ENCODE measurements at places on chromosomes 2 and 18.

DNA sequence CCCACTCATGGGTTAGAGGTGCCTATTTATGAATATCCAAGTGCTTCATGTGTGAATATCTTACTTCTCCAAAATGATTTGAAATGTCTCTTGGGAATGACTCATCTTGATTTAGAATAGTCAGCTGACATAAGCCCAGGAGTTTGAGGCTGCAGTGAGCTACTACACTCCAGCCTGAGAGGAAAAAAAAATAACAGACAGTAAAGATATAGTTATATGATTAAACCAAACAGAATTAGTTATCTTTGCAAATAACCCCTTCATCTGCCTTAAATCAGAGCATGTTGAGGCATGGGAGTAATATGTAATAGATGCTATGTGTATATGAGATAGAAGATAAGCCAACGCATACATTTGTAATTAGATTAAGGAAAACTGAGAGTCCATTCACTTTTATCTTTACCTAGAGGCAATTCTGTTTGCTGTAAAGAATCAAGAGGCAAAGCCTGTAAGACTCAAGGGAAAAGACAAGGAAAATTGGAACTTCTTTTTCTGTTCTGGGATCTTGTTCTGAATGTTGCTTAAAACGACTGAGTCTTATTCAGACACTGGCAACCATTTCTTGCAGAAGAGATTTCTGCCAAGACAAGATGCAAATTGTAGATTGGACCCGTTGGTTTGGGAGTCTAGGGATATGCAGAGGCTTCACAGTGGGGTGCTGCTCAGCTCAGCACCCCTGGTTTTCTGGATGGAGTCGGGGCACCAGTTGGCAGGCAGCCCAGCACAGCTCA, 104.4 kb downstream of the LIPG start:
- DNase-seq: no peak

- DNase-seq: no peak
These were observed 1.1 kb upstream of the MBOAT2 start for GRCh38 chr2:9004338-9005204.

DNA sequence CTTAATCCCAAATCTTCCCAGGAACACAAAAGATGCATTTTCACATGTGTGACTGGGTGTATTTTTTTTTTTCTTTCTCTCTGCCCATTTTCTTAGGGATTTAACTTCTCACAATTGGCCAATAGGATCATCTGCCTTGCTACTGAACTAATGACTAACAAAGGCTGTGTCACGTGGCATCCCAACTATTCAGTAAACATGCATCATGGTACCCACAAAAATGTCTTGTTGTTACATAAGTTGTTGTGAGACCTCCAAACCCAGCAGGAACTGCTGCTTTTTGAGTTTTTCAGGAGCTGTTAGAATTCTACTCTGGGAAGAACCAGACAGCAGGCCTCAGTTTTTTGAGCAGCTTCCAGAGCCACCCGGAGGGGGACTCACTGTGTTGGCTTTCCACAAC, 31.9 kb downstream of the GAD1 start:
- DNase-seq: no peak

- no peak for DNase-seq
These were observed 430 bp upstream of the CHMP1B start for GRCh38 chr18:11850821-11851145.

DNA sequence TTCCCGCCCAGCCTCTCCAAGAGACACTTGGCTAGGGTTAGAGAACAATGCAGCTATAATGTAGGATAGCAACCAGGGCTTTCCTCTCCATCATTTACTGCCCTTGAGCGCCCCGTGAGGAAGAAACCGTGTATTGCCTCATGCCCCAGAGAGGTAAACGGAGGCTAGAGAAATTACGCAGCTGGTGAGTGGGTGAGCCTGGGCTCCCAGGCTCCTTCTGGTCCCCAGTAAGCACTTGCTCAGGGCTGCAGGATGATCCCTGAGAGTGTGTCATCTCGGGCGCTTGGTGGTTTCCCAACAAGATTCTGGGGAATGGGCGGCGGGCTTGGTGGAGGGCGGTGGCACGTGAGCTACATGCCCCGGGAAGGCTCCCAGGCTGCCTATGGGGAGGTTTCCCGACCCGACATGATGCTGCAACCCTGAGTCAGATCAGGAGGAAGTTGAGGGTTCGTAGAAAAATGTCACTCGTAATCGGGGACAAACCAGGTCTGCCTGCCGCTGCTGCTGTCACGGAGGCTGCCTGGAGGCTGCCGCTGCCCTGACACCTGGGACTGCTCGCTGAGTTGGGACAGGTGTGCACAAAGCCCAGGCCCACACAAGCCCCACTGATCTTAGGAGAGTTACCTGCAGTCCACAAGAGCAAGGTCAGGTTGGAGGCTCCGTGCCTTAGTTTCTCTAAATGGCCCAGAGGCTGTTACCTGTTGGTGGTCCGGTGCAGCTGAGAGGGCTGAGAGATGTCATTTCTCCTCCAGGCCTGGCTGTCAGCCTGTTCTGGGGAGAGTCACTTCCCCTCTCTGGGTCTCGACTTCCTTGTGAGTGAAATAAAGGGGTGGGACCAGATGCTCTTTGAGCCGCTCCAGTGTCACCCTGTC, at the start of gene GPR55:
Gene GPR55 (minus strand): TSS at position 773 of the 872 bp plus-strand sequence. CDS start 14,280 bp downstream, outside the sequence.
- no peak for DNase-seq

DNA sequence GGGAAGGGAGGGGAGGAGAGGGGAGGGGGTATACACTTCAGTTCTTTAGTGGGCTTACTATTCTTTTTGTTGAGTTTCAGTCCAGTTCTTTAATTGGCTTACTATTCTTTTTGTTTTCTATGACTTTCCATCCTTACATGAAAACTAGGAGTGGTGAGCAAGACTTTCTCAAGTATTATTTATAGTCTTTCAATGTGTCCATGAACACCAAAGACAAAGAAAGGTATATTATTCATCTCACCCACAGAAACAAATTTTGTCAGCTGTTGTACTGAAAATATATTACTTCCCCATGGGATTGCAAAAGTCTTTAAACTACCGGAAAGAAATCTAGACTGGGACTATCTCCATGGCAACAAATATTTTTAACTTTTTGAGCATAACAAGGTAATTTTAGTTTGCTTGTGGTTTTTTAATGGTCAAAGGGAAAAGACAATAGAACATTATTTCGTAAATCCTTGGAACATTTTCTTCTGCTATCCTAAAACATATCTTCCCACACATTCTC, 17.6 kb downstream of the ADAM17 start:
- no peak for DNase-seq
